Posterior vena cava (tissue), 2 donors: ENCODE measurements at places on chromosomes 13 and 19.

DNA sequence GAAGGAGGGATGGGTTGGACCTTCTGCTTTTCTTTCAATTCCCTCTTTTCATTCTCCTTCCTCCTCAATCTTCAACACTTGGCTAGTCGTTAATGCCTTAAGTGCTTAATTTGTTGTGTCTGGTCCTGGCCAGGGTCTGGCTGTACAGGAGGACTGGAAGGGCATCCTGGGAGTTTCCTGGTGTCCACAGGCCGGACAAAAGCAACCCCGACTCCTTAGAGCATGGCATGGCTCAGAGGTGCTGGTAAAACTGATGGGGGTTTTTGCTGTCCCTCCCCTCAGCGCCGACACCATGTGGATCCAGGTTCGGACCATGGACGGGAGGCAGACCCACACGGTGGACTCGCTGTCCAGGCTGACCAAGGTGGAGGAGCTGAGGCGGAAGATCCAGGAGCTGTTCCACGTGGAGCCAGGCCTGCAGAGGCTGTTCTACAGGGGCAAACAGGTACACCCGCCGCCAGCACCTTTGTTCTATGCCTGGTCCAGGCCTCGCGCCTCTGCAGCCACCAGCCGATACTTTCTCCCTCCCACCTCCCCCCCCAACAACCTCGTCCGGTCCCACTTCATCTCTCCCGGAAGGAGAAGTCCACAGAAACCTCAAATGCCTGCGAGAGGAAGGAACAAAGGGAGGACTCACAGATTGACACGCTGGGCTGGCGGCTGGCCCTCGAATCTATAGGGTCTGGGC, 1.4 kb downstream of the UHRF1 start:
- no peak for DNase-seq

DNA sequence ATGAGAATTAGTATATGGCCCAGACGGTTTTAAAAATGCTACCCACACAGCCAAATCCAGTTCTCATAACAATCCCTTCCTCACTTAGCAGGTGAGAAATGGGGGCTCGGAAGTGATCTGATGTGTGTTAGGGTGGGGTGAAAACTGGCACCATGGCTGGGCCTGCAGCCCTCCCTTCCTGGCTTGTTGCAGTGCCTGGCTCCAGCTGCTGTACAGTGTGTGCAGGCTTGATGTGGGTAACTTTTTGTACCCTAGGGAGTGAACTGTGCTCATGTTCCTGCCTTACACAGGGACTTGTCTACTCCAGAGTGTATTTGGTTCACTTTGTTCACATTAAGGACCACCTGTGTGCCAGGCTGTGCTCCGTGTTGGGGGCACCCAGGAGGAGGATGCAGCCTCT, 177.2 kb downstream of the LMO7 start:
- peak; percentile 77 for DNase-seq

- no peak for DNase-seq
These were observed 187.9 kb downstream of the KATNAL1 start for GRCh38 chr13:30119476-30119875.

DNA sequence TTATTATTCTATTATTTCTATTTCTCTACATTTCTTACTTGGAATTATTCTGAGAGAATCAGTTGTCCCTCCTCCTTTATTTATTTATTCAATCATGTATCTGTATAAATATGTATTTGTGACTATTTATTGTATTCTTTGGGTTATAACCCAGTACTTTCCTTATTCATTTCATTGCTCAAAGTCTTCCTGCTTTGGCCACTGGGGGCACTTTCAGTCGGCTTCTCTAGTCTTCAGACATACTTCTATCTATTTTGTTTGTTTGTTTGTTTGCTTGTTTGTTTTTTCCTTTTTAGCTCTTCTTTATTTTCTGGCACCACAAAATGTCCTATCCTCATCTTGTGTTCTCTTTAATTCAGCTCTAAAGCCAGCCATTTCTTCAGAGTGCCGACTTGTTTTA, 260.4 kb downstream of the NALCN start:
- DNase-seq = no peak

GRCh38 chr19:41303954-41304353, 6.0 kb upstream of the CCDC97 start:
- DNase-seq = no peak

- peak; percentile 78 for DNase-seq
These were observed 133.8 kb downstream of the CRYL1 start for GRCh38 chr13:20391597-20392452.

DNA sequence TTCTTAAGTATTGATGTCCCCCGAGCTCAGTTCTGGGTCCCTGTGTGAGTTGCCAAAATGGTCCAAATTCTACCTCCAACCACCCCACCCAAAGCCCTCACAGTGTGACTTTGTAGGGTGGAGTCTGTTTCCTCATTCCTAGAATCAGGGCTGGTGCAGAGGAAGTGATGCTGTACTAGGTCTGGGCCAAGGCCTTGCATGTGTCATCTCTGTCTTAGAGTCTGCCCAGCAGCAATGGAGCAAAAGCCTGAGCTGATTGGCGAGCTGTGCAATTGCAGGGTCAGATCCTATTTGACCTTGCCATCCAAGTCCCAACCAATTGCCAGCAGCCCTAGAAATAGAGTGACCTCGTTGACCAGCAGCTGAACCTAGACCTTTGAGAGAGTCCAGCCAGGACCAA, 97.0 kb upstream of the ANKRD10 start:
- no peak for DNase-seq

DNA sequence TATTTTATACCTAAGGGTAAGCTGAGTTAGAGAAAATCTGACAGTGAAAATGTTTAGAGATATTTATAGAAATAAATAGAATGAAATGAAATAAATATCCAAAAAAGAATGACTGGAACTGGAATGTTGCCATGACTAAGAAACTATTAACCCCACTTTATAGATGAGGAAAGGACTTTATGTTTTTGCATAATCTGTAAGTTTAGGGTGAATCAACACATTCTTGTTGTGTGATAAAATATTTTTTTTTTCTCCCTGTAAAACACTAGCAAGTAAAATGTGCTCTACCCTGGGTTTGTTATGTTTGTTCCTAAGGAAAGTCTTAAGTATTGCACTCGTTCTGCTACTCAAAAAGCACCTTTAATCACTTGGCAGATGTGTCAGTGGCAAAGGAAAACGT, 83.8 kb upstream of the KL start:
- DNase-seq = no peak

DNA sequence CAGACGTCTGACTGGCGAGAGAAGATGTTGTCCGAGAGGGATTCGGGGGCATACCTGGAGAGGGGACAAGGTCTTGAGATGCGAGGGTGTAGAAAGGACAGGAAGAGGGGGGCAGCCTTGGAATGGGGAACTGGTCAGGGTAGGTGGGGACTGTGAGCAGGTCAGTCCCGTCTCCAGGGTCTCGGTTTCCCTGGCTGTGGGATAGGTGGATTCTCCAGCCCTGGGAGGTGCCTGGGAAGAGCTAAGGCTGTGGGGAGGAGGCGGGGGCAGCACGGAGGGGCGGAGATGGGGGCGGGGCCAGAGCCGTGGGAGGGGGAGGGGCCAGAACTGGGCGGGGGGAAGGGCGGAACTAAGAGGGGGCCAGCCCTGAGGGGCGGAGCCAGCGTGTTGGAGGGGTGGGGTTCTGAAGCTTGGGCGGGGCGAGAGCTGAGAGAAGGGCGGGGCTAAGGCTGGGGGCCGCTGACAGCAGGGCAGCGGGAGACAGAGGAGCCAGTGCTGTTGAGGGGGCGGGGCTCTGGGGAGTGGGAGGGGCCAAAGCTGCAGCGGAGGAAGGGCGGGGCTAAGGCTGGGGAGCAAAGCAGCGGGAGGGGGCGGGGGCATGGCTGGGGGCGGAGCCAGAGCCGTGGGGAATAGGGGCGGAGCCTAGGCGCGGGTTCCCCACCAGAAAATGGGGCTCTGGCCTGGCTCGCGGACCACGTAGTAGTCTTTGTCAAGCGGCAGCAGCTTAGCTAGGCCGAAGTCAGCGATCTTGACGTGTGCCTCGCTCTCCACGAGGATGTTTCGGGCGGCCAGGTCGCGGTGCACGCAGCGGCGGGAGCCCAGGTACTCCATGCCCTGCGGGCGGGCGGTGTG, 9.5 kb upstream of the INSL3 start:
- DNase-seq = peak; percentile 87

DNA sequence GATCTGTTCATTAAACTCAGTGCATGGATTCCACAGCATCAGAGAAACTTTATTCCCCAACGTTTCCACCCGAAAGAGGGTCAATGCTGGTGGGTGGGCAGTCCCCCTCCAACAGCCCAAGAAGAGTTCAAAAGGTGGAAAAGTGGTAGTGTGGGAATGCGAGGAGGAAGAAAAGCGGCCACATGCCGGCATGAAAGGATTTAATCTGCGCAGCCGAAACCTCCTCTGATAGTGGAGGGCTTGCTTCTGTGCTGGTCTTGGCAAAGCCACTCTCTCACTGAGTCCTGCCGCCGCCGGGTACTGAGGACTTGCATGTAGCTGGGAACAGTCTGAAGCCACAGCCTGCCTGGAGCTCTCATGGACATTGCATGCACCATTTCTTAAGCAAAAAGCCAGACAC, 136.2 kb upstream of the ZNF536 start:
- DNase-seq = no peak

- peak; percentile 92 for DNase-seq
These were observed 48.0 kb downstream of the RFX2 start for GRCh38 chr19:6062274-6062673.

DNA sequence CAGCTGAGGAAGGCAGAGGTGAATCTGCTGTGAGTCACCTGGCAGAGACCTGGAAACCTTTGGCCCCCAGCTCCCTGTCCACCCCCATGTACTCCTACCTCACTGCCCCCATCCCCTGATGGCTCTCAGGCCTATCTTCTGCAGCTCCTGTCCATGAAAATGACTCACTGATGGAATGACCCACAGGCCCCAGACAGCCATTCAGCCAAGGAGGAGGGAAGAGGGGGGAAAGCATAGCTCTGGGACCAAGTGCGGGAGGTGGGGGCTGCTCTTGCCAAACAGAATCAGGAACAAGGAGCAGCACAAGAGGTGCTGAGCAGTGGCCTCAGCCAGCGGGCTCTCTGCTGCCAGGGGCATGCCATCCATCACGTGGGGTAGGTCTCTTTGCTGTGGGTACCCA, 111.4 kb upstream of the C1QTNF9B start:
- DNase-seq = no peak

DNA sequence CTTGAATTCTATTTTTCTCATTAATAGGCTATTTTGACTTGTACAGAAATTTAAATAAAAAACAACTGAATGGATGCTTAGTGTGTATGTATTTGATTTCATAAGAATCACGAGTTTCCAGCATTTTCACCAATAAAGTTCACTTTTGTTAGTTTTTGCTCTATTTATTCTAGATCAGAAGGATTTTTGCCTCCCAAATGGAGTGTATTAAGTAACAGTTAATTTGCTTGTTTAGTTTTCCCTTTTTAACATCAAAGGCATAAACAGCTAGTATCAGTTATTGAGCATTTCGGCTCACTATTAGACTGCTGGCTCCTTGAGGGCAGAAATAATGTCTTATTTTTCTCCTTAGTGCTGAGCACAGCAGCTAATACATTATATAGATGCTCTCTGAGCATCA, 414.1 kb downstream of the FGF9 start:
- no peak for DNase-seq
